ENCODE measurements at places on chromosomes 12 and 14. TPM values are rescaled to one million over a fixed set of nuclear protein-coding genes. Genes with fewer than 3 reads are reported as not detected.

The ATG2B gene
- polyA plus RNA-seq = 22.1 TPM

The ITGB7 gene
- 0.15 TPM for polyA plus RNA-seq

The PGAM5 gene
- polyA plus RNA-seq = 8.9 TPM

The IL31 gene
- polyA plus RNA-seq = not detected

The DEGS2 gene
- polyA plus RNA-seq = not detected

The PRIMA1 gene
- polyA plus RNA-seq = not detected

The TMEM121 gene
- 1.5 TPM for polyA plus RNA-seq

The TRAF3 gene
- polyA plus RNA-seq = 25.3 TPM

The LPAR5 gene
- not detected for polyA plus RNA-seq

The TSPAN9 gene
- 72.7 TPM for polyA plus RNA-seq

The COX8C gene
- polyA plus RNA-seq = not detected

The CYP27B1 gene
- polyA plus RNA-seq = 0.22 TPM

The PPP4R4 gene
- polyA plus RNA-seq = 0.65 TPM

The RERGL gene
- not detected for polyA plus RNA-seq

The HOXC6 gene
- 0.02 TPM for polyA plus RNA-seq

The GUCY2C gene
- not detected for polyA plus RNA-seq

The SPIC gene
- polyA plus RNA-seq = not detected

The CARMIL3 gene
- polyA plus RNA-seq = 0.02 TPM

The TAS2R8 gene
- 0.06 TPM for polyA plus RNA-seq

The ALDH1L2 gene
- polyA plus RNA-seq = 90.5 TPM

The FAM90A1 gene
- polyA plus RNA-seq = 0.02 TPM

The DACT1 gene
- polyA plus RNA-seq = 6.2 TPM

The BDKRB2 gene
- 182 TPM for polyA plus RNA-seq

The COQ5 gene
- 47.1 TPM for polyA plus RNA-seq

Data from AG04450 (cell line).